CD4-positive, alpha-beta memory T cell (primary cell): ENCODE measurements at places on chromosomes 1 and 21. TPM values are rescaled to one million over a fixed set of nuclear protein-coding genes. Genes with fewer than 3 reads are reported as not detected.

DNA sequence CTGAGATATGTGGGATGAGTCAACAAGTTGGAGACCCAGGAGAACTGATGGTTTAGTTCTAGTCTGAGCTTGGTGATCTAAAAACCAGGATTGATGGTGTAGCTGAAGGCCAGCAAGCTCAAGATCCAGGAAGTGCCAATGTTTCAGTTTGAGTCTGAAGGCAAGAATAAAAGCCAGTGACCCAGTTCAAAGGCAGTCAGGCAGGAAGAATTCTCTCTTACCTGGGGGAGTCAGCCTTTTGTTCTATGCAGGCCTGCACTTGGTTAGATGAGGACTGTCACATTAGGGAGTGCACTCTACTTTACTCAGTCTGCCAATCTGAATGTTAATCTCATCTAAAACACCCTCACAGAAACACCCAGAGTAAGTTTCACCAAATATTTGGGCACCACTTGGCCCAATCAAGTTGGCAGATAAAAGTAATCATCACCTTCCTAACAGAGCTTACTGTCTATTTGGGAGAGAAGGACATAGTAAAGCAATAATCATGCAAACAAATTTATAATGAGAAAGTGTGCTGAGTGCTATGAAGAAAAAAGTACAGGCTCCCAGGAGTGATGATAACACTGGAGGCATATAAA, 63.4 kb downstream of the TSEN15 start:
- no peak overlapping the region for H3K27ac ChIP-seq
- no peaks in the 10 kb centered on the region for H3K27me3 ChIP-seq
- no peak overlapping the region for H3K4me3 ChIP-seq
- no peaks in the 10 kb centered on the region for H3K36me3 ChIP-seq
- no peak for DNase-seq

- no peak for DNase-seq
- H3K36me3 ChIP-seq = no peaks in the 10 kb centered on the region
- no peaks in the 10 kb centered on the region for H3K4me1 ChIP-seq
- H3K4me3 ChIP-seq = no peak overlapping the region
- H3K27me3 ChIP-seq = no peaks in the 10 kb centered on the region
- H3K27ac ChIP-seq = no peak overlapping the region
Measured at GRCh38 chr1:211155040-211155439, 21.1 kb upstream of the KCNH1 start.

DNA sequence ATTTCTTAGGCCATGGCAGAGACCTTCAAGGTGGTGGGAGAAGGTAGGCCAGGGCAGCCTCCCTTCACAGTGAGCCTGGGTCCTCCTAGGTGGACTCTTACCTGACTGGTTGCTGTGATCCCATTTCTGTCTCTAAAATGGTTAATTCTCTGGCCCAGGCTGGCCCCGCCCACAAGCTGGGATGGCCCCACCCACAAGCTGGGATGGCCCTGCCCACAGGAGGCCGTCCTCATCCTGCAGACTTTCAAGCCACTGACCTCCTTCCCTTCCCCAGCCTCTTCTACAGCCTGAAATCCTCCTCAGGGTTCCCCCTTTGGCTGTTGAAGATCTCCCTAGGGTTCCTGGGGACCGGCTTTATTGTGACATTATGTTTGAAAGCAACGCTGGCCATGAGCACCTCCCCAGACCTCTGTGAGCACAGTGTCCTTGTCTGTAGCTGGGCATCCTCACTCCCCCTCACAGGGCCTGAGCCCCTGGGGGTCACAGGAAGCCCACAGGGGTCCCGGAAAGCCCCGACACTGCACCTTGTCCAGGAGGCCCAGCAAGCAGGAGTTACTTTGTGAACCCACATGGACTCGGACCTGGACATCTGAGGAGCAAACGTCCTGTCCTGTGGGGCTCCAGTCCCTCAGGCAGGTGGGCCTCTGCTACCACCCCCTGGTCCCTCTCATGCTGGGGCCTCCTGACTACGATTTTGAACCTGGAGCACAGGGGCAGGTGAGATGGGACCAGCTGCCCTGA, 621.7 kb downstream of the MATN1 start:
- H3K4me1 ChIP-seq = no peaks in the 10 kb centered on the region
- H3K4me3 ChIP-seq = no peak overlapping the region
- no peaks in the 10 kb centered on the region for H3K36me3 ChIP-seq
- DNase-seq = no peak

- H3K27ac ChIP-seq = no peak overlapping the region
- no peak for DNase-seq
- no peak overlapping the region for H3K4me3 ChIP-seq
- H3K4me1 ChIP-seq = no peaks in the 10 kb centered on the region
Measured at GRCh38 chr1:20848162-20848561, 61.1 kb upstream of the HP1BP3 start.

- no peaks in the 10 kb centered on the region for H3K36me3 ChIP-seq
- peaks cover 13% of the 10 kb centered on the region for H3K27me3 ChIP-seq
- peaks cover 9% of the 10 kb centered on the region for H3K4me1 ChIP-seq
Measured at GRCh38 chr1:32901823-32902534, 790 bp upstream of the TMEM54 start.

GRCh38 chr1:161706113-161706481, 932 bp upstream of the FCRLA start:
- no peaks in the 10 kb centered on the region for H3K36me3 ChIP-seq
- DNase-seq = no peak
- no peaks in the 10 kb centered on the region for H3K27me3 ChIP-seq
- no peak overlapping the region for H3K4me3 ChIP-seq
- H3K27ac ChIP-seq = no peak overlapping the region

Gene PLA2G2A
- total RNA-seq = not detected

Gene PALMD
- total RNA-seq = not detected

Gene KCNN3
- total RNA-seq = 0.06 TPM

Gene FOXD2
- 0.64 TPM for total RNA-seq

Gene CD1C
- not detected for total RNA-seq

Gene PTBP2
- 20.6 TPM for total RNA-seq

Gene MACF1
- total RNA-seq = 329 TPM
